NCI-H146 (cell line): ENCODE measurements at places on chromosomes 1 and 21.

GRCh38 chr1:96387785-96388184, 333.8 kb upstream of the PTBP2 start:
- DNase-seq = no peak

DNA sequence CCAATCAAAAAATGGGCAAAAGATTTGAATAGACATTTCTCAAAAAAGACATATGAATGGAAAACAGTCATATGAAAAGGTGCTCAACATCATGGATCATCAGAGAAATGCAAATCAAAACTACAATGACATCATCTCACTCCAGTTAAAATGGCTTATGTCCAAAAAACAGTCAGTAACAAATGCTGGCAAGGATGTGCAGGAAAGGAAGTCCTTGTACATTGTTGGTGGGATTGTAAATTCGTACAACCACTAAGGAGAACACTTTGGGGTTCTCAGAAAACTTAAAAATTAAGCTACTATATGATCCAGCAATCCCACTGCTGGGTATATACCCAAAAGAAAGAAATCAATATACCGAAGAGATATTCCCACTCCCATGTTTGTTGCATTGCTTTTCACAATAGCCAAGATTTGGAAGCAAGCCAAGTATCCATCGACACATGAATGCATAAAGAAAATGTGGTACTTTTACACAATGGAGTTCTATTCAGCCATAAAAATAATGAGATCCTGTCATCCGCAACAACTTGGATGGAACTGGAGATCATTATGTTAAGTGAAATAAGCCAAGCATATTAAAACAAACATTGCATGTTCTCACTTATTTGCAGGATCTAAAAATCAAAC, 17.9 kb downstream of the GBP5 start:
- DNase-seq = peak; percentile 20

DNA sequence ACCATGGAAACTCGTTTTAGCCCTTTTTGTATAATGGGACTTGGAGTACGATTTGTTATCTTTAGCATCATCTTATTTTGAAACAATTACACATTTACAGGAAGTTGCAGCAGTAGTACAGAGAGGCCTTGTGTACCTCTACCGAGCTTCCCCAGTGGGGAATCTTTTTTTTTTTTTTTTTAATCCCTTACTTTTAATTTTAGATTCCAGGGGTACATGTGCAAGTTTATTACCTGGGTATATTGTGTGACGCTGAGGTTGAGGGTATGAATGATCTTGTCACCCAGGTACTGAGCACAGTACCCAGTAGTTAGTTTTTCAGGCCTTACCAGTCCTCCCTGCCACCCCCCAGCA, 45.9 kb downstream of the HHAT start:
- DNase-seq = no peak

- no peak for DNase-seq
Observed at GRCh38 chr1:30634507-30634906, 88.9 kb downstream of the MATN1 start.

- no peak for DNase-seq
Observed at GRCh38 chr1:234782791-234783190, 172.8 kb upstream of the IRF2BP2 start.

- DNase-seq = no peak
Observed at GRCh38 chr1:204992201-204992997, 50.6 kb upstream of the CNTN2 start.

- DNase-seq = no peak
Observed at GRCh38 chr1:100053119-100053518, 79.6 kb downstream of the SASS6 start.

DNA sequence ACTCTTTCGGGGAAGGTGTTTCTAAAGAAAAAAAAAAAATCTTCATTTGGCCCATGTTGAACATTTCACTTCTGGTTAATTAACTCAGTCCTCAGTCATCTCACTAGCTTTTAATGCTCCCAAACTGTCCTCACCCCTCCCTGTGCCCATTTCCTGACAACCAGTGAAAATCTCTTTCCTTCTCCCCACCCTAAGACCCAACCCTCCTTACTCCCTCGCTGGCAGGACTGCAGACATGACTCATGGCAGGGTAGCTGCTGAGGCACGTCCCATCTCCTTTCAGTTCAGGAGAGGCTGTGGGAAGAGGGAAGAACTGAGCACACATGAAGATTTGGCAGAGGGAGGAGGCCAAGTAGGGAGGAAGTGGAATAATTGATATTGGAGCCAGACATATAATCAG, 12.6 kb downstream of the PKP1 start:
- DNase-seq = no peak

GRCh38 chr1:245052258-245052657, 102.5 kb upstream of the KIF26B start:
- no peak for DNase-seq

GRCh38 chr1:77624102-77624501, 58.4 kb downstream of the ZZZ3 start:
- DNase-seq = no peak

- DNase-seq = peak; percentile 13
Observed at GRCh38 chr1:27626031-27626935, 8.7 kb downstream of the FGR start.

GRCh38 chr1:180579961-180580611, 21.3 kb downstream of the OVAAL start:
- DNase-seq = peak; percentile 63

DNA sequence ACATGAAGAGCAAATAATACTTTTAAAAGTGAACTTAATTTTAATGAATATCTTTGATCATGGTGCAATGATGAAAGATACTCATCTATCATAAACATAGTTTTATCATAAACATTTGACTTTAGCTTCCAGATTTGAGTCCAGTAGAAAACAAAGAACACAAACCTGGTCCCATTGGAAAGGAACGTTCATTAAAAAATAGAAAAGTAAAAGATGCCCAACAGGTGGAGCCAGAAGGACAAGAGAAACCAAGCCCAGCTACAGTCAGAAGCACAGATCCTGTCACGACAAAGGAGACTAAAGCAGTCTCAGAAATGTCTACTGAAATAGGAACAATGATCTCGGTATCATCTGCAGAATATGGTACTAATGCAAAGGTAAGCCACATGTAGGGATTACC, 55.6 kb upstream of the MYOCOS start:
- DNase-seq = no peak

- DNase-seq = no peak
Observed at GRCh38 chr1:201349092-201349491, 28.4 kb downstream of the TNNT2 start.

DNA sequence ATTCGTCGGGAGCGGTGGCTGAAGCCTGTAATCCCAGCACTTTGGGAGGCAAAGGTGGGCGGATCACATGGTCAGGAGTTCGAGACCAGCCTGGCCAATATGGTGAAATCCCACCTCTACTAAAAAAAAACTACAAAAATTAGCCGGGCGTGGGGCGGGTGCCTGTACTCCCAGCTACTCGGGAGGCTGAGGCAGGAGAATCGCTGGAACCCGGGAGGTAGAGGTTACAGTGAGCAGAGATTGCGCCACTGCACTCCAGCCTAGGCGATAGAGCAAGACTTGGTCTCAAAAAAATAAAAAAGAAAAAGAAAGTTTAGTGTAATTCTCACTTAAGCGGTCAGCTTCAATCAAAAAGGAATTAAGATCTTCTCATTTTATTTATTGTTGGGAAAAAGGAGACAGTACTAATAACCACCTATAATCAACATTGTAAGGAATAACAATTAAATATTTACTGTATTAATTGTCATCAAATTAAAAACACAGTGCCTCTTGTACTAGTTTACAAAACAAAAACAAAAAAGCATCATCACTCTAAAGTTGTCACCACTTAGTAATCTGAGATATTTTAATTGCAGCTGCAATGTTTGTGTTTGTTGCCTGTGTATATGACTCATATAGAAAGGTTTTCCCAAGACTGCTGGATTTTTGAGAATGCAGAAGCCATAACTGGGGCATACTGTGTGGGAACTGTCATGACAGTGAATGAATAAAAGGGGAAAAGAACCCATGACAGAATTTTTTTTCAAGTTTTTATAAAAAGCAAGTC, 3.7 kb downstream of the FBXO42 start:
- no peak for DNase-seq

GRCh38 chr1:84634536-84635205, 55.6 kb downstream of the SSX2IP start:
- no peak for DNase-seq

- no peak for DNase-seq
Observed at GRCh38 chr1:7578206-7578605, 192.9 kb upstream of the VAMP3 start.

GRCh38 chr1:87120779-87121178, 206.3 kb downstream of the HS2ST1 start:
- no peak for DNase-seq
